ENCODE measurements at places on chromosomes 1 and 21.

GRCh38 chr1:159483501-159483900 lies 44.0 kb downstream of the OR10J1 start:
- H3K4me1 ChIP-seq = no peaks in the 10 kb centered on the region
- no peak overlapping the region for H3K4me3 ChIP-seq
- no peaks in the 10 kb centered on the region for H3K36me3 ChIP-seq
- no peaks in the 10 kb centered on the region for H3K27me3 ChIP-seq
- no peak overlapping the region for H3K27ac ChIP-seq

DNA sequence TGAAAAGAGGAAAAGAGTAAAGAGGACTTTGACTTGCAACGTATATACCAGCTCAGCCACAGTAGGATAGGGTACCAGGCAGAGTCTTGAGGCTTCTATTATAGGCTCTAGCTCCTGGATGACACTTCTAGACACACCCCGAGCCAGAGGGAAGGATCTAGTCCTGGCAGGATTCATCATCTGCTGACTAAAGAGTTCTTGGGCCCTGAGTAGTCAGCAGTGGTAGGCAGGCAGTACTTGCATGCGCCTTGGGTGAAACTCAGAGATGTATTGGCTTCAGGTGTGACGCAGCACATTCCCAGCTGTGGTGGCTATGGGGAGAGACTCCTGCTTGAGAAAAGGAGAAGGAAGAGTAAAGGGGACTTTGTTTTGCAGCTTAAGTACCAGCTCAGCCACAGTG lies 162.3 kb upstream of the APP start:
- no peaks in the 10 kb centered on the region for H3K27me3 ChIP-seq
- no peak overlapping the region for H3K27ac ChIP-seq
- no peaks in the 10 kb centered on the region for H3K36me3 ChIP-seq
- H3K4me1 ChIP-seq = no peaks in the 10 kb centered on the region

DNA sequence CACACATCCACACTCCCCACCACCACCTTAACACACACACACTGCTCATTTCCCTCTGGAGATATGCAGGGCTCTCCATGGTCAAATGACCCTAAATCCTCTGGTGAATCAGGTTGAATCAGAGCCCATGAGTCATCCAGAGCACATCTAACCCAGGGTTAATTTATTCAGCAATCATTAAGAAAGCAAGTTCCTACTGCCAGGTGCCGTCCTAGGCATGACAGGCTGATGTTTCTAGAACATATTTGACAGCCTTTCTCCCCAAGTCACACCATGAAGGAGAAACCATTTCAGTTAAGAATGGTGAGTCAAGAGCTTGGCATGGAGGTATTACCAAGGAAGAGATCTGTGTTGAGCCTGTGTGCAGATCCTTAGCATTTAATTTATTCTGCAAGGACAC lies 194.3 kb upstream of the CAMK1G start:
- no peak overlapping the region for H3K4me3 ChIP-seq
- H3K4me1 ChIP-seq = no peaks in the 10 kb centered on the region
- DNase-seq = no peak
- no peaks in the 10 kb centered on the region for H3K27me3 ChIP-seq
- H3K27ac ChIP-seq = no peak overlapping the region

GRCh38 chr1:203584035-203584434 lies 42.6 kb upstream of the ATP2B4 start:
- peaks cover 16% of the 10 kb centered on the region for H3K27me3 ChIP-seq
- H3K4me1 ChIP-seq = 0 out of 2 replicates have a peak, but pooled peaks cover 4% of the 10 kb centered on the region
- DNase-seq = no peak
- no peak overlapping the region for H3K4me3 ChIP-seq
- H3K36me3 ChIP-seq = no peaks in the 10 kb centered on the region

DNA sequence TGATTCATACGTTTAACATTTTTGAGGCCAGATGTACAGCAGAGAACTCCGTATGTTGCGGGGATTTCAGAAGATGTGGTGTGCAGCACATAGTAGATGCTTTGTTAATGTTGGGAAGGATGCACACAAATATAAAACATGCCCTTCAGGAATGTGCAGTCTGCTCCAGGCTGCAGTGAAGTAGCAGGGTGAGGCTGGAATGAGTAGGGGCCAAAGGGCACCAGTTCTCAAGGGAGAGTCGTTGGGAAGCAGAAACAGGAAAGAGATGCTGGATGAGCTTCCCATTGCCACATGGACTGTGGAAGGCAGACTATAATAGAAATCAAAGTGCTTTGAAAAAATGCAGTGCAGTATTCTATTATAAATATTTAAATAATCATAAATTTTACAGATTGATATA lies 126.9 kb downstream of the NOS1AP start:
- H3K36me3 ChIP-seq = no peaks in the 10 kb centered on the region
- no peaks in the 10 kb centered on the region for H3K27me3 ChIP-seq
- no peak overlapping the region for H3K4me3 ChIP-seq
- DNase-seq = no peak
- H3K4me1 ChIP-seq = peaks cover 8% of the 10 kb centered on the region

GRCh38 chr1:44422161-44422560 lies 17.1 kb downstream of the RNF220 start:
- H3K27me3 ChIP-seq = peaks cover 9% of the 10 kb centered on the region
- no peaks in the 10 kb centered on the region for H3K4me1 ChIP-seq
- DNase-seq = no peak
- H3K4me3 ChIP-seq = no peak overlapping the region

GRCh38 chr1:17725084-17725719 lies 29.9 kb upstream of the ACTL8 start:
- H3K4me1 ChIP-seq = no peaks in the 10 kb centered on the region
- peaks cover 90% of the 10 kb centered on the region for H3K27me3 ChIP-seq
- DNase-seq = no peak
- H3K36me3 ChIP-seq = no peaks in the 10 kb centered on the region
- H3K4me3 ChIP-seq = no peak overlapping the region

GRCh38 chr1:65049941-65050713 lies 83.8 kb upstream of the JAK1 start:
- H3K36me3 ChIP-seq = no peaks in the 10 kb centered on the region
- DNase-seq = peak; percentile 55
- peaks cover 37% of the 10 kb centered on the region for H3K4me1 ChIP-seq
- H3K27me3 ChIP-seq = no peaks in the 10 kb centered on the region

Measured in MM.1S (cell line).